Temporal lobe (tissue), 4 donors: ENCODE measurements at places on chromosomes 2 and 18. TPM values are rescaled to one million over a fixed set of nuclear protein-coding genes. Genes with fewer than 3 reads are reported as not detected.

LANCL1 gene
- total RNA-seq, result 84.3 TPM

TSGA10 gene
- 9.8 TPM for total RNA-seq

CD8B2 gene
- under 0.01 TPM for total RNA-seq

UPP2 gene
- 2.2 TPM for total RNA-seq

ZNF804A gene
- 18.4 TPM for total RNA-seq

ADGRF3 gene
- under 0.01 TPM for total RNA-seq

C2orf42 gene
- total RNA-seq, result 14.5 TPM
